ENCODE measurements at places on chromosomes 2 and 18.
A peak's percentile ranks its signal among the peaks of the same experiment; 100 is the strongest.

GRCh38 chr2:98558852-98559530 is 49.3 kb downstream of the COA5 start:
- no peak for DNase-seq

GRCh38 chr18:61502472-61502871 is 169.2 kb downstream of the CDH20 start:
- DNase-seq, result peak; percentile 70

DNA sequence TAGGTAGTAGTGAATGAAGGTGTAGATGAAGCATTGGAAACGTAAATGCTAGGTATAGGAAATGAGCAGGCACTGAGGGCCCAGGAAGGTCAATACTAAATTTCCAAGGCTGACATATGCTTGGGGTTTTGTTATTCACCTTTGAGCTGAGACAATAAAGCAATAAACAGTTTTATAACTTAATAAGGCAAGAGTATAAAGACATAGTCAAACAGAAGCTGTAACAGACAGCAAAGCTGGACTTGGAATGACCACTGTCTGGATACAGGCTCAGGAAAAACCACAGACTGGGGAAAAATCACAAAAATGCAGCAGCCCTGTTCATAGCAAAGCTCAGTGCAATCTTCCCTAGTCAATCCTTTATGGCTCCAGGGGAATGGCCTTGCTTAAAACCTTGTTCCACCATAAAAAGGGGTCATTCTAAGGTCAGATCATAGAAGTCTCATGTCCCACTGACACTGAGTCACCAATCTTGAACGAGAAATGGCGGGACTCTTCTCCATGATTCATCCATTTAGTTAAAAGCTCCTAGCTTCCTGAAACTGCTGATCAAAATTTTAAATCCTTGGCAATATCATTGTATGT is 493.3 kb downstream of the CMPK2 start:
- DNase-seq, result peak; percentile 90

GRCh38 chr2:219951099-219951498 is 323.7 kb downstream of the SLC4A3 start:
- no peak for DNase-seq

- DNase-seq, result peak; percentile 37
Observed at GRCh38 chr2:241274127-241274526, 41.3 kb downstream of the HDLBP start.

- no peak for DNase-seq
Observed at GRCh38 chr2:177385151-177385550, 7.4 kb upstream of the AGPS start.

GRCh38 chr2:191038241-191038725 is 24.3 kb upstream of the STAT1 start:
- peak; percentile 79 for DNase-seq

DNA sequence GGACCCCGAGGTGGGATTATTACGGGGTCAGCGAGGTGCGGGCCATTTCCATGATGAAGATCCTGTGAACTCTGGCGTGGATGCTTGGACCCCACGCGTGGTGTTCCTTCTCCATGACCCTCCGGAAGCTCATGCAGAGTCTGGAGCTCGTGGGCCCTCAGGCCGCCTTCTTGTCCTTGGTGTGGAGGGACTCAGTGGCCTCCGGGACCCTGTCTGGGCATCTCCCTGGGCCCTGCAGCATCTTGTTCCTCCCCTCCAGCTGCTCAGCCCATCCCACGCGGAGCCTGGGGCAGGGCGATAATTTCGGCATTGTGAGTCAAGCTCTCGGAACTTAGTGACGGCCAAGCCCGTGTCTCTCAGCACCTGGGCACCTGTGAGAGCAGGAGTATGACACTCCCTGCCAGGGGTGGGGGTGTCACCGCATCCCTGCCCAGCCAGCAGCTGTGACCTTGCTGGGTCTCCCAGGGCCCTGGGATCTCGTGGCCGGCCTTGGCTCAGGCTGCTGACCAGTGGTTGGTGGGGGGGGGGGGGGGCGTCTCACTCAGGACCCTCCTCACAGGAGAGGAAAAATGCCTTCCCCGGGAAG is 24.6 kb downstream of the RTP5 start:
- no peak for DNase-seq

GRCh38 chr18:5197461-5197860 is 404 bp upstream of the AKAIN1 start:
- no peak for DNase-seq

DNA sequence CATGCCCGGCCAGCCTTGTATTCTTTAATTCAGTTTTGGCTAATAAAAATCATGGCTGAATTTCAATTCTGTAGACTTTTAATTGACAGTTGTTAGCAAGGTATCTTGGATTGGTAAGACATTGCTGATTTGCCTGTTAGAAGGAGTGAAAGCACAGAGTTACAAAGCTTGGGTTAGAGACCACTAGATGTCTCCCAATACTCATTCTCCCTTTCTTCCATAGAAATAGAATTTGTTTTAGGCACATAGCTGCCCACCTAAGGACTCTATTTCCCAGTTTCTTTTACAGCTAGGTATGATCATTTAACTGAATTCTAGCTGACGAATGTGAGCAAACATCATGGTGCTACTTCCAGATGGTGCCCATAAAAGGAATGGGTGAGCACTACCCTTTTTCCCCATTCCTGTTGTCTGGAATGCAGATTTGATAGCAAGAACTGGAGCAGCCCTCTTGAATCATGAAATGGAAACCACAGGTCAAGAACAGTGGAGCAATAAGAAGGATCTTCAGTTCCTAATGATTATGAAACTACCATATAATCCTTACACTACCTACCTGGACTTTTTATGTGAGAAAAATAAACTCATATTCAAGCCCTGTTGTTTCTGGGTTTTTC is 17.5 kb downstream of the PECR start:
- DNase-seq, result peak; percentile 27

DNA sequence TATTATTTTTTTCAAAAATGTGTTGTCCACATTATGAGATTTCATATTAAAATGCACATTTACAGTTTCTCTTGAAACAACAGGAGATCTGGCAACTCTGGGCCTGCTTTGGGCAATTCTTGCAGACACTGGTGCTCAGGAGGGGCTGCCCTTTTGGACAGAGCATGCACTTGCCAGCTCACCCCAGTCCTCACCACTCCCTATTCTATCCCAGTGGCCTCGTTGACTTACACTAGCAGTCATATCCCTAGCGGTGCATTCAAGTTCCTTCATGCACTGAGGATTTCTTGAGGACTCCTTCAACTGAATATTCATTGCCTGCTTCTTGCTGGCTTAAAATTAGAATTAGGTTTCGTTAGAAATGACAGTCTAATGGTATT is 87.9 kb upstream of the FHL2 start:
- no peak for DNase-seq

GRCh38 chr2:32947076-32947483 is 327 bp downstream of the LTBP1 start:
- no peak for DNase-seq

DNA sequence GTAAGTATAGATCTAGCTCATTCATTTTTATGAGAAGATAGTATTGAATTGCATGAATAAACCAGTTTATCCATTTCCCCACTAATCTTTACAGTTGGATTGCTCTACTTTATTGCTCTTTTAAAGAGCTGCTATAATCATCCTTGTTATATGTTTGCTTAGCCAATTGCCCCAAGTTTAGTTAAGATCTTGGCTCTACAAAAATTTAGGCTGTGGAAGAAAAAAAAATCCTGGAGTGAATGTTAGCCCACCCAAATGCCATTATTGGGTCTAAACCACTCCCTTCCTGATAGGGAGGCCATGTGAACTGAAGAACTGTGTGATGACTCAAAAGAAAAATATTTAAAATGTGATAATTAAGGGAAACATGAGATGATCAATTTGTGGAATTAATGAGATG is 2.9 kb downstream of the ALS2 start:
- DNase-seq, result no peak

- no peak for DNase-seq
Observed at GRCh38 chr2:236963631-236964182, 122.0 kb upstream of the COPS8 start.

- DNase-seq, result peak; percentile 93
Observed at GRCh38 chr2:84435345-84436025, 23.6 kb downstream of the SUCLG1 start.

GRCh38 chr2:74286725-74287124 is 56.5 kb downstream of the SLC4A5 start:
- no peak for DNase-seq

- DNase-seq, result no peak
Observed at GRCh38 chr18:36977121-36977520, 148.2 kb downstream of the KIAA1328 start.

GRCh38 chr2:43425659-43426058 is 170.2 kb downstream of the THADA start:
- DNase-seq, result no peak

DNA sequence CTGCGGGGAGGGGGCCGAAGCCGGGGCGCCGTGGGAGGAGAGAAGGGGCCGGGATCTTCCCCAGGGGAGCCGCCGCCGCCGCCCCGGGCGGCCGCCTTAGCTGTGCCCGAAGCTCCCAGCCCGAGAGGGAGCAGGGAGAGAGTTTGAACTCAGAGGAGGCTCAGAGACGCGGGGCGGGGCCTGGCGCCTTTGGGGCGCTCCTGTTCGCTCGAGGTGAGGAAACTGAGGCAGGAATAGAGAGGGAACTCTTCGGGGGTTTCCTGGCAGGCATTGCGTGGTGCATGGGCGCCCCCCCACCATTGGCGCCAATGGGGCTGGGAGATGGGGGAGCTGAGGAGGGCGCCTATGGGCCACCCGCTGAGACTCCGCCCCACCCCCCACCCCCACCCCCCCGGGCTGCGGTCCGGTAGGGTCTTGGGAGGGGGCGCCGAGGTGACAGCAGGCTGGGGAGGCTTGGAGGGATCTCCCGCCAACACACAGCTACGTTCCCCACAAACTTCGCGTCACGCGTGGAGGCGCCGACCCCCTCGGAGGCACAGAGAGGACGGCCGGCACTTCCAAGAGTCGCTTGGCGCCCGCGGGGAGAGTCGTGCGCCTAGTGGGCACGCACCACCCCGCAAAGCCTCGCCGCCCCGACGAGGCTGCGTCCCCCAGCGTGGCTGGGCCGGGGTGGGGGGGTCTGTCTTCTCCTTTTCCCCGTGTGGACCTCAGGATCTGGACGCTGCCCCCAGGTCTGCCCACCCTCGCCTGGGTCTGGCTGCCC is 680 bp downstream of the CTDSP1 start:
- DNase-seq, result peak; percentile 37

DNA sequence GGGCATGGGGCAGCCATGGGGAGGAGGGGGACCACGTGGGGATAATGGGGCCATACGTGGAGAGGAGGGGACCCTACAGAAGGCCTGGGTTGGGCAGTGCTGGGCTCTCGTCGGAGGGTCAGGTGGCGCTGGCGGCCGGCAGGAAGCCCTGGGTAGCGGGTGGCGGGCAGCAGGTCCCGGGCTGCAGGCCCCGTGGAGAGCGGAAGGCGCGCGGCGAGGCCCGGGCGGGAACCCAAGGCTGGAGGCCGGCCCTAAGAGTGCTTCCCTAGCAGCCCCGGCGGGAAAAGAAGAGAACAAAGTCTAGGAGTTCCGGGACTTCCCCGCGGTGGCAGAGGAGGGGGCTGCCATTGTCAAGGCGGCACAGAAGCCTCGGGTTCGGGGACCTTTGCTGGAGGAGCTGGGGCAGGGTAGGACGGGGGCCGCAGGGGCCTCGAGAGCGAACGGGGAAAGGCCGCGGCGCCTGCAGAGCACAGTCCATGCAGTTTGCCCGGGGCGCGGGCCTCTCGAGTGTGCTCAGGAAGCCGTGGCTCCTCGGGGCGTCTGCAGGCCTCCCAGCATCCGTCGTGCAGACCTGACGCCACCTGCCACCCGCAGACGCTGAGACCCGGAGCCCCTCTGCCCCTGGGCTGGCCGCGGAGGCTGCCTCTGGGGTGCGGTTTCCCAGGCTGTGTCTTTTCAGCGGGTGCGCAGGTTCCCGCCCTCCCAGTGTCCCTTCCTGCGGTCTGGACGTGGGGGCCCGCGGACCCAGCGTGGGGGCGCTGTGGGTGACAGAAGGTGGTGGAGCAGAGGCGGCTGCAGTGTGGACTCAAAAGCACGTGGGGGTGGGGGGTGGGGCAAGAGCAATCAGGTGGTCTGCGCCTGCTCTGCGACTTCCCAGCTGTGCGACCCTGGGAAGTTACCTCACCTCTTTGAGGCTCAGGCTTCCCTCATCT is 19.4 kb upstream of the NCL start:
- no peak for DNase-seq

- DNase-seq, result no peak
Observed at GRCh38 chr2:156346731-156347130, 14.2 kb upstream of the NR4A2 start.

DNA sequence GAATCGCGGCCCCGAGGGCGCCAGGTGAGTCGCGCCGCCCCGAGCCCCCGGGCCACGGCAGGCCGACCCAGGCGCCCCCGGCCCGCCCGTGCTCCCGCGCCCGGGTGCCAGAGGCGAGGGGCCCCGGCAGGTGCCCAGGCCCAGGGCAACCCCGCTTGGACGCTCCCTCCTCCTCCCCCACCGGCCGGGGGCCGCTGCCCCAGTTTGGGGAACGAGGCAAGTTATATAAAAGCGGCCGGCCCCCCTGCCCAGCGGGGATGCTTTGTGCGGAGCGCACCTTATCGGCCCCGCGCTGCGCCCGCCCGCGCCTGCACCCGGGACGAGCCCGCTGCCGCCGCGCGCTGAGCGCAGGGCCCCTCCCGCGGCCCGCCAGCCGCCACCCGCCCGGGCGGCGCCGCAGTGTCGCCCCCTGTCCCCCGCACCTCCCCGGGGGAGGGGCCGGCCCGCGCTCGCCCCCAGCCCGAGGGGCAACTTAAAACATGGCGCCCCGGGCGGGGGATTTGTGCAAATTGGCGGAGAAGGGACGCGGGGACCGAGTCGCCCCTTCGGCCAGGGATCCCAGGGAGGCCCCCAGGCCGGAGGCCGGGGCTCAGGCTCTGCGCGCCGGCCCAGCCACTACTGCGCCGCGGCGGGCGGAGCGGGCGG is 639 bp downstream of the EPB41L3 start:
- DNase-seq, result no peak

DNA sequence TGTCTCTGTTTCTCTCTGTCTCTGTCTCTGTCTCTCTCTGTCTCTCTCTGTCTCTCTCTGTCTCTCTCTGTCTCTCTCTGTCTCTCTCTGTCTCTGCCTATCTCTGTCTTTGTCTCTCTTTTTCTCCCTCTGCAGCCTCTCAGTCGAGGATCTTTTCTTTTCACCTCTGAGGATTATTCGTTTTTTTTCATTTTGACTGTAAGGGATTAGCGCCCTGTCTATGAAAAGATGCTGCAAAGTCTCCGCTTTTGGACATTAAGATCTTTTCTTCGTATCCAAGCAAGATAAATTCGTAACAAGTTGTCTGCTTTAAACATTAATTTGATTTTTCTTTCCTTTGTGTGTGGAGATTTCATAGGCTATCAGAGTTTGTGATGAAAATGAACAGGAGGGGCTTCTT is 191.2 kb upstream of the TPO start:
- DNase-seq, result no peak

DNA sequence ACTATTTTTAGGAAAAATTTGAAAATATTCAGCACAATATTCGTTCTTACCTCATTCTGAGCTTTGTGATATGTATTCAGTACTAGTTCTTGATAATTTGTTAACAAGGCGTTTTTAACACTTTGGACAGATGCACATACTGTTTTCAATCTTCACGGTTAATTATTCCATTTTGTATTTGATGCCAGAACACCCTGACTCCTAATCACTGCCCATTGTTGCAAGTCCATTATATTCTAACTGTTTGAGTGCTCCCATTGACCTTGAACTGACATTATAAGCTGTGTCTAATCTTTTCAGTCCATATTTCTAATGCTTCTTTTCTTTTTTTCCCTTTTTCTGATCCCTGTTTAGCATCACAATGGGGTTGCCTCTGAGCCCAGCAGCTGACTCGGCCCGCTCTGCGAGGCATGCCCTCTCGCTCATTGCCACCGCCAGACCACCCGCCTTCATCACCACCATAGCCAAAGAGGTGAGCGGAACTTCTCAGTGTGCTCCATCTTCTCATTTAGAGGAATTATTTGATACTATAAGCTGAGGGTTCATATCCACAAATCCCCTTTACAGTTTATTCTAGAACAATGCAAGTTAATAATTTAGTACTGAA is 211.3 kb upstream of the BOD1L2 start:
- no peak for DNase-seq

All from iris pigment epithelial cell (primary cell).